NCI-H2227 treated with DMSO at 0.1 percent for 48 hours (cell line): ENCODE measurements at places on chromosomes 3 and 15.

GRCh38 chr3:3665546-3665945 is 133.7 kb upstream of the LRRN1 start:
- DNase-seq: no peak

DNA sequence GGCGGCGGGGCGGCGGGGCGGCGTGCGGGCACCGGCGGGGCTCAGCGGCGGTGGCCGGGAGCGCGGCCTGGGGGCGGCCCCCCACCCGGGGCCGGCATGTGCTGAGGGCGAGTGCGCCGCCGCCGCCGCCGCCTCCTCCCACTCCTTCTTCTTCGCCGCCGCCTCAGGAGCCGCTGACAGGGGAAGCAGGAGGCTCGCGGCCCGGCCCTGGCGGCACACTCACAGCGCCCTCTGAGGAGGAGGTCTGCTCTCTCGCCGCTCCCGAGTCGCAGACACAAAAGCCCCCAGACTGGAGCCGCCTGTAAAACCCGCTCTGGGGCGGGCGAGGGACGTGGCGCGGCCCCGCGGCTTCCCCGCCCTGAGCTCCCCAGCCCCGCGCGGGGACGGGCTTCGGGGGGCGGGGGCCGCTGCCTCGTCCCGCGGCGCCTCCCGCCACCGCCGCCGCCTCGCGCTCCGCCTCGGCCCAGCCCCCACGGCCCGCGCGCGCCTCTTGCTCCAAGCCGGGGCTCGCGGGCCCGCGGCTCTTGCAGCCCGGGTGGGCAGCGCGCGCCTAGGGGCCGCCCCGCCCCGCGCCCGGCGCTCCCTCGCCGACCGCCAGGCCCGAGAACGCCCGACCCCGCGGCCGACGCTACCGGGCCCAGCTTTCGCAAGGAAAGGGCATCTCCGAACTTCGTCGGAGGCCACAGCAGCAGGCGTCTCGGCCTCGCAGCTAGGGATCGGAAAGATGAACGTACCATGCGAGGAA is at the start of gene PYGO1:
PYGO1 (minus strand) TSS at position 276 of the 745 bp plus-strand sequence. CDS start 462 bp downstream, outside the sequence.
- peak; percentile 72 for DNase-seq

GRCh38 chr15:59227021-59227420 is 20.4 kb downstream of the LDHAL6B start:
- DNase-seq: no peak

GRCh38 chr15:90648137-90649070 is 68.7 kb upstream of the BLM start:
- peak; percentile 43 for DNase-seq

GRCh38 chr3:39156421-39156820 is 3.0 kb upstream of the CSRNP1 start:
- DNase-seq: no peak
